ENCODE measurements at places on chromosomes 2 and 18.

GRCh38 chr18:59865241-59865986, 34.4 kb upstream of the PMAIP1 start:
- no peak for DNase-seq

DNA sequence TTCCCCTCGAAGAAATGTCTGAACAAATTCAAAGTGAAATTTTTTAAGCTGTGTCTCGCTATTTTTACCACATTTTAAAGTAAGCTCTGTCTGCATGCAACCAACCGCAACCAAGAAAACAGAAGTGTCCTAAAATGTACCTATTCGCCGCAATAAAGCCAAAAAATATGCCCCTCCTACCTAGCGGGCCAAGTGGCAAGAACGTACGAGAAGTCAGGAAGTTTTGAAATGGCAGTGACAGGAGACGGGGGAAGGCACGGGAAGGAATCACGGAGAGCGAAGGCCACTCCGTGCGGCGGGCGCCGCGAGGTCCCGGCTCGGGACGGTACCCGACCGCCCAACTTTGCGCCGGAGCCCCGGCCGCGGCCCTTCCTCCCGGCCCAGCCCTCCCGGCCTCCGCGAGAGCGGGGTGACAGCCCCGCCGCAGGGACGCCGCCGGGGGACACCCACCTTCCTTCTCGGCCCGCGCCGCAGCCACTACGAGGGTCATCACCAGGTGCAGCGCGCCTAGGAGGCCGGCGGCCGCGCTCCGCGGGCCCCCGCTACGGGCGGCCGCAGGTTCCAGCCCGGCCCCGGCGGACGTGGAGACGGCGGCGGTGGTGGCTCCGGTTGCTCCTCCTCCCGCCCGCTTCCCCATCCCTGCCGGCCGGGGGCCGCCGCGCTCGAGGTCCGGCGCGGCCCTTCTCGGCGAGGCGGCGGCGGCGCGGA, 568 bp downstream of the TMEM131 start:
- peak; percentile 12 for DNase-seq

- DNase-seq = no peak
These were observed 1.2 kb downstream of the TNS1 start for GRCh38 chr2:218001629-218002028.

GRCh38 chr2:174595116-174595809, 2.3 kb downstream of the WIPF1 start:
- DNase-seq = no peak

GRCh38 chr2:8525582-8526402, 156.1 kb upstream of the ID2 start:
- no peak for DNase-seq

DNA sequence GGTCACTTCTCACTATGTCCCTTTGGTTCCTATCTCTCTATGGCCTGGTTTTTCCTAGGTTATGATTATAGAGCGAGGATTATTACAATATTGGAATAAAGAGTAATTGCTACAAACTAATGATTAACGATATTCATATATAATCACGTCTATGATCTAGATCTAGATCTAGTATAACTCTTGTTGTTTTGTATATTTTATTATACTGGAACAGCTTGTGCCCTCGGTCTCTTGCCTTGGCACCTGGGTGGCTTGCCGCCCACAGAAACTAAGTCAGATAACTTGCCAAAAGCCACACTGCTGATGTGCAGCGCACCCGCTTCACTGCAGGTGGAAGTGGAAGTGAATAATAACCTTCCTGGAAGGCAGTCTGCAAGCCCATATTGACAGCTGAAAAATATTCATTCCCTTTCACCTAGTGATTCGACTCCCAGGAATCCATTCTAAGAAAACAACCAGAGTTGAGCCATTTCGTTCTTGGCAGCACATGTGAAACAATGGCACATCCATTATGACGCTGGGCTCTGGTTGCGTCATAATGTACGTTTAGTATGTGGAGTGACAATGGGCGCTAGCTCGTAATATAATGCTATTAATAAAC, 725 bp upstream of the ANKRD53 start:
- no peak for DNase-seq

DNA sequence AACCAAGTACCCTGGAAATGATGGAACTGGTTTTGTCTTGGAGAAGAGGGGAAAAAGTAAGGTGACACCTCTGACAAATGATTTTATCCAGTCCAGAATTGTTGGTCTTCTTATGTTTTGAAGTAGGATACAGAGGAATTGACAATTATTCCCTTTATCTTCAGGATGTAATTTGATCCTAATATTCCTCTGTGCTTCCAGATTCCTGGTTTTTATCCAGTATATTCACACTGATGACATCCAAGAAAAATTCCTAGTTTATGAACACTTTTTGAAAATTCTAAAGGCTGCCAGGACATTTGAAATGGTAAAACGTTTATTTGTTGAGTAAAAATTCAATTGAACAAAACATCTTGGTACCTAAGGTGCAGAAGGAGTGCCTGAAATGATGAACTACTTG, 22.2 kb upstream of the ETAA1 start:
- DNase-seq = no peak

GRCh38 chr2:210099940-210100339, 71.3 kb downstream of the KANSL1L start:
- no peak for DNase-seq

- no peak for DNase-seq
These were observed 54.4 kb downstream of the RAB31 start for GRCh38 chr18:9762526-9762925.

DNA sequence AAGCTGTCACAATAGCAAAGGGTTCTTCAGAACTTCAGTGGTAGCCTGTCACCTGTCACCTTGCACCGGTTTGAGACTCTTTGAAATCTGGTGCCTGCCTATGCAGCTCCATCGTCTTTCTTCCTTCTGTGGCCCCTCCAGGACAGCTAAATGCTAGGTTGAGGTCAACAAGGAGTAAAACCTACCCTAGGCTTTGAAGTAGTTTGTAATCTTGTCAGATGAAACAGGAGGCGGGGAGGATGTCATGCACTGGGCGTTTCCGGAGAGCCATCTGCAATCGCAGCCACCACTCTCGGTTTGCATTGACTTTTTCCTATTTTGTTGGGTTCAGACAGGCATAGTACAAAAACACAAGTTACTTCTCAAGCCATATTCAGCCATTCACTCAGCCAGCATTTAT, 116.7 kb downstream of the LPIN1 start:
- DNase-seq = no peak

DNA sequence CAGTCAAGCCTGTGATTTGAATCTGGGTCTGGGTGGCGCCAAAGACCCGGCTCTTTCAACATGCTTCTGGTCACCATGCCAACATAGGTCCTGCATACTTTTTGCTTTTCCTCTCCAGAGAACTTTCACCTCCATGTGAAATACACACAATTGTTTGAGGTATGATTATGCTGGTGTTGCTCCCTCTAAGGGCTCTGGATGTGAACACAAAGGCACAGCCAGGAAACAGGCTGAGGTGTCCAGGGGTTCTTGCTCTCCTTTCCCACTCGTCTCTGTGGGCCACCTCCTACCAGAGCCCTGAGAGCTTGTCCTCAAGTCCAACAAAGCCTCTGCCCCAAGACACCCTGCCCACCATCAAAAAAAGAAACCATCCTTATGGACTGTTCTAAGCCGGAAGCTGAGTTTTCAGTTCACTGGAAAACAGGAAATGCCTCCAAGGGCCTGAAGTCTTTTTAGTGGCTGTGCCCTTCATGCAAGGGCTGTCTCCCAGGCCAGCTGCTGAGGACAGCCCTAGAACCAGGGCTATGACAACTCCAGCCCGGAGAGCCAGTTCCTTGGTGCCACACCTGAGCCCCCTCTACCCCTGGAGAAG, 100.2 kb upstream of the EPAS1 start:
- no peak for DNase-seq
